Left renal cortex interstitium (tissue), 4 donors: ENCODE measurements at places on chromosomes 1 and 21. TPM values are rescaled to one million over a fixed set of nuclear protein-coding genes. Genes with fewer than 3 reads are reported as not detected.

NMNAT2 gene
- 3.1 TPM for polyA plus RNA-seq

GRCh38 chr1:212873518-212873917, 15.4 kb downstream of the FLVCR1 start:
- no peak for DNase-seq

DNA sequence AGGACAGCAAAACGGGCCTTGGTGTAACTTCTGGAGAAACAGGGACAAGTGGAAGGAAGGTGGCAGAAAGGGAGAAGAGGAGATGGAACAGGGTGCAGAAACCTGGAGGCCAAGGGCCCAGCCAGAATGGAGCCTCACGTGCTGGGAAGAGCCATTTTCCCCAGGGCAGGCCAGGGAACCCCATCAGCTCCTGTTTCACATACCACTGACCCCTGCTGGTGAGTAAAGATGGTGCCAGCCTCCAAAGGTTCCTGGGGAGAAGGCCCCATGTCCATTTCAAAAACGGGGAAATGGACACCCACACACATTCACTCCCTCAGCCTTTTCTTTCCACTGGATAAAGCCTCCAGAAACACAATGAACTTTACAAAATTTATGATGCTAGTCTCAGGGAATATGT, 57.6 kb upstream of the JUN start:
- DNase-seq = no peak

- DNase-seq = no peak
Measured at GRCh38 chr1:53342735-53343470, 15.0 kb upstream of the LRP8 start.

DNA sequence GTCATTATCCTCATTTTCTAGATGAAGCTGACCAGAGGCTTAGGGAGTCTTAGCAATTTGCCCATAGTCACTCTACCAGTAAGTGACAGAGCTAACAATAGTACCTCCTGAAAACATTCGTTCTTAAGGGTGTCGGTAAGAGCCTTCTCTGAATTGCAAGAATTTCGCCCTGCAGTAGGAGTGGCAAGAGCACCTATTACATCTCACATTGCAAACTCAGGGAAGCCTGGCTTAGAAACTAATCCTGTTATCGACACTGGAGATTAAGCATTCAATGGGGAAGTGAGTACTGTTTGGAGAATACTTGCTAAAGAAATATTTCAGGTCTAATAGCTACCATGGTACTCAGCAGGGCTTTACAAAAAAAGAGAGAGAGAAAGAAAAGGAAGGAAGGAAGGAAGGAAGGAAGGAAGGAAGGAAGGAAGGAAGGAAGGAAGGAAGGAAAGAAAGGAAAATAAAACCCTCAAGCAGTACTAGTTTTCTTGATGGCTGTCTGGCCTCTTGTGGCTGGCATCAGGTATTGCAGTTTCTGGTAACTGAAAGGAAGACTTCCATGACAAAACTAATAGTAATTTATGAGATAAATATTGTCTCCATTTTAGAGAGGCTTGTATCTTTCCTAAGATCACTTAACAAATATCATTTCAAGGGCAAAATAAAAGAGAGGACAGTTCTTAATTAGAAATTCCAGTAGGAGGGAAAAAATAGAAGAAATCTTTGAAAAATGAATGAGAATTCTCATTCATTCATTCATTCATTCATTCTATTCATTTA, 10.4 kb downstream of the C1orf226 start:
- DNase-seq = no peak
